Neural progenitor cell (in vitro differentiated cells): ENCODE measurements at places on chromosomes 3 and 15.

GRCh38 chr3:11699083-11699427 is 55.3 kb upstream of the VGLL4 start:
- no peak for DNase-seq

DNA sequence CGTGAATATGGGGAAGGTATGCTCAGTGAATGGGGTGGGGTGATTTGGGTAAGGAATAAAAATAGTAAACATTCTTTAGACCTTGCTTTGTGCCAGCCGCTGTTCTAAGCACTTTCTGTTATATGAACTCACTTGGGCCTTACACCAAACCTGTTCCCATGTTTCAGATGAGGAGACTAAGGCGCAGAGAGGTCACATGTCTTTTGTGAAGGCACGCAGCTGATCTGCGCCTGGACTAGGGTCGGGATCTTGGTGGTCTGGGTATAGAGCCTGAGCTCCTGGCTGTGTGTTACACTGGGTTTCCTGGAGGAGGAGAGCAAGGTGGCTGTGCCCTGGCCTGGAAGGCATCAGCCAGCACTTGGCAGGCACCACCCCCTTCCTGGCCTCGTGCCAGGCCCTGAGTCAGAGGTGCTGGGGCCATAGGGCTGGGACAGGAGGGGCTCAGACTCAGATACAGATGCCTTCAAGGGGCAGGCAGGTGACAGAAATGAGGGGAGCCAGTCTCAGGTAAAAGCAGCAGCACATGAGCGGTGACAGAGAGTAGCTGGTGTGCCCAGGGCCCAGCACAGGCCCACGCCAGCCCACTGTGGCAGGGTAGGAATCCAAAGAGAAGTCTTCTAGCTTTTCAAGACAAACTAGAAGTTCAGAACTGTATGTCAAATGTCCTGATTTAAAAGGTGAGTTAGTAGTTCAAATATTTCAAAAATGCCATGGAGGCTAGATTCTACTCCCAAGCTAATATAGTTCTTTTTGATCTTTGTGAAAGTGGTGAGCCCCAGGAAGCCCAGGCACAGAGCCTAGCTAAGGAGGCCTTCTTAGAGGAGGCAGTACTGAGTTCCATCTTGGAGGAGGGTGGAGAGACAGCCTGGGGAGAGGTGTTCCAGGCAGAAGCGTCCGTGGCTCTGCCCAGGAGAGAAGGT is 83.1 kb downstream of the DNAJB8 start:
- DNase-seq: no peak

GRCh38 chr15:27514526-27514925 is 543.5 kb downstream of the GABRG3 start:
- DNase-seq: no peak

DNA sequence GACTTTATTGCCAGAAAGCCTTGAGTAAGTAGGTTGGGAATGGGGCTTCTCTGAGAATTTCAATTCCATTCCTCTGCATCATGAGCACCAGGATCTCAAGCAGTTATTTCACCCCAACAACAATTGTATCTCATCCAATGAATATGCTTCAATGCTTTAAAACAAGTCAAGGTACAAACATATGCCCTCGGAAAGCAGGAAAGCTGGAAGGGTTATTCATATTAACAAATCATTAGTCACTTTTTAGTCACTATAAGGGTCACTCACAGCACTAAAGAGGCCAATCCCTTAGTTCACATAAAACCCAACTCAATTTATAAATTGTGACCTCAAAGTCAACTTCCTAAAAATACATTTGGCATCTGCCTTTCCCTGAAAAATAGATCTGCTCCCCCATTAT is 16.2 kb downstream of the MB21D2 start:
- DNase-seq: no peak
